ENCODE measurements at places on chromosomes 2 and 18.
A peak's percentile ranks its signal among the peaks of the same experiment; 100 is the strongest.

- DNase-seq, result peak; percentile 62
These were observed 2.1 kb downstream of the CNTNAP5 start for GRCh38 chr2:124027182-124027581.

- no peak for DNase-seq
These were observed 72.4 kb upstream of the ATP5MC3 start for GRCh38 chr2:175253871-175254270.

DNA sequence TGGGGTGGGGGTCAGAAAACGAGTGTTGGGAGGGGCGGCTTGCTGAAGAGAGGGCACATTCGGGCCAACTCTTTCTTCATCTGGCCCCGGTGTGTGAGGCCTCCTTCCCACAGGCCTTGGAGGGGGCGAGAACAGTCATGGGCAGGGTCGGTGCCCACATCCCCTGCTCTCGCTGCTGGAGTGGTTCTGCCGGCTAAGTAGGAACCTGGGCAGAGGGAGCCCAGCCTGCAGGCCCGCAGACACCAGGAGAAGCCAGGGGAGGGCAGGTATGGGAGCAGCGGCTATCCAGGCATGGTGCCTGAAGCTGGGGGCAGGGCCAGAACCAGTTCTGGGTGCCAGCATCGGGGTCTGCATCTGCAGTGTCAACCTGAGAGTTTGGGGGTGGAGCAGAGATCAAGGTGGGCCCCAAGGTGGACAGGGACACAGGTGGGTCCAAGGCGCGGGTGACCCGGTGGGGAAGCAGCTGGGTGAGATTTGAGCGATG lies 46.6 kb upstream of the HPCAL1 start:
- no peak for DNase-seq

GRCh38 chr2:32562906-32563305 lies 64.9 kb upstream of the TTC27 start:
- DNase-seq, result no peak

- no peak for DNase-seq
These were observed 1056.6 kb upstream of the NXPH2 start for GRCh38 chr2:139836769-139837168.

GRCh38 chr2:217154923-217155322 lies 295.1 kb upstream of the TNP1 start:
- DNase-seq, result no peak

GRCh38 chr2:142323206-142323605 lies 192.4 kb upstream of the LRP1B start:
- no peak for DNase-seq

GRCh38 chr2:15492773-15493325 lies 68.3 kb downstream of the NBAS start:
- DNase-seq, result no peak

DNA sequence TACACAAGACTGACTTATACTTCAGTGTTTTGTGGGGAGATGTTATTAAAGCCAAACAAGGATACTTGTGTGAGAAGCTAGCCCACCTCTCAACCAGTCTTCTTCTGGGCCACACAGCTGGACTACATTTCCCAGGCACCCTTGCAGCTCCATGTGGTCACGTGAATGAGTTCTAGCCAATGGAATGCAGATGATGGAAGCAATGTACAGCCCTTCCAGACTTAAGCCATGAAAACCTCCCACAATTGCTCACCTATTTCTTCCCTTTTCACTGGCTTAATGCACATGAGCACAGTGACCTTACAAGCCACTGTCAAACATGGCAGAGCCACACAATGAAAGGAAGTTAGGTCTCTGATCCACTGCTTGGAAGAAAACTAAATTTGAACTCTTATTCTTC lies 20.4 kb upstream of the FEZ2 start:
- DNase-seq, result no peak

- no peak for DNase-seq
These were observed 235.2 kb downstream of the GCA start for GRCh38 chr2:162579169-162579568.

DNA sequence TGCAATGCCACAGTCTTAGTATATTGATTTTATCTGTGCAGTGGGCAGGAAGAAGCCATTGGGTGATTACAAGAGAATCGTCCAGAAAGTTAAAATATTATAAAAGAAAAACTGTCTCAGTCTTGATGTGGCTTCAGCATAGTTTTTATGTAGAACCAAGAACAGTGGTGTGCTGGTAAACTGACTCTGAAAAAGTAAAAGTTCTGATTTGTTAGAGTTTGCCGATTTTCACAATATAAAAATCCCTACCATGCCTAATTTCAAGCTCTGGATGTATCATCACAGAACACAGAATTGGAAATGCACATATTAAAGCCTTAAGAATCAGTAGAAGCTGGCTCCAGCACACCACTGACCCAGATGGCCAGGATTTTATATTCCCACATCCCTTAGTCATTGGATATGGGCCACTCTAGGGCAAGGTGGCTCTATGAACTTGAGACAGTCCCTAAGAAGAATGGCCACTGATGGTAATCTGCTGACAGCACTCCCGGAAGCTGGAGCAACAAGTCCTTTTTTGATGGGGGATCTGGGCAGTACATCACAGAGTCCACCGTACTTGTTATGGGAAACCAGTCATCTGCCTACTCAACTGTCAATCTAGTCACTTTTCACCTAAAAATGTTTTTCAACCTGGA lies 9.3 kb upstream of the PLEKHM3 start:
- no peak for DNase-seq

DNA sequence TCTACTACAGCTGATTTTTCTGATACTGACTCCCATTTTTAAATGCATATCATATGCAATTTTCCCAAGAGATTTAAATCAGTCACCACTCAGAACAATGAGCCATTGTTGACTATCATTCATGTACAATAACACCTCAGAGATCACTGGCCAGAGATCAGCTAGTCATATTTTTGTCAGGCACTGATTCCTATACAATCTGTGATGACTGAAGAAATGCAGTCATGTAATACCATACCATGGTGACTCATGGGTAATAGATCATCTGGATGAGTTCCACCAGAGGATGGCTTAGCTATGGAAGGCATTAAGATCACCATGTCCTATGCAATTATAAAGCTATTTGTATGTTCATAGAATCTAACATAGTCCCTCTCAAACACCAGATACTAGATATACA lies 285.7 kb upstream of the DCC start:
- no peak for DNase-seq

- no peak for DNase-seq
These were observed 34.4 kb upstream of the FZD7 start for GRCh38 chr2:201999279-201999678.

- no peak for DNase-seq
These were observed 49.2 kb downstream of the METTL4 start for GRCh38 chr18:2522112-2522511.

Data from NCI-H1092 (cell line).